ENCODE measurements at places on chromosomes 1 and 21.

- no peak for DNase-seq
Observed at GRCh38 chr1:82153272-82153629, 352.5 kb downstream of the ADGRL2 start.

- DNase-seq = no peak
Observed at GRCh38 chr1:202056644-202057334, 46.4 kb downstream of the ELF3 start.

GRCh38 chr21:38293113-38293512 is 36.3 kb downstream of the KCNJ15 start:
- no peak for DNase-seq

DNA sequence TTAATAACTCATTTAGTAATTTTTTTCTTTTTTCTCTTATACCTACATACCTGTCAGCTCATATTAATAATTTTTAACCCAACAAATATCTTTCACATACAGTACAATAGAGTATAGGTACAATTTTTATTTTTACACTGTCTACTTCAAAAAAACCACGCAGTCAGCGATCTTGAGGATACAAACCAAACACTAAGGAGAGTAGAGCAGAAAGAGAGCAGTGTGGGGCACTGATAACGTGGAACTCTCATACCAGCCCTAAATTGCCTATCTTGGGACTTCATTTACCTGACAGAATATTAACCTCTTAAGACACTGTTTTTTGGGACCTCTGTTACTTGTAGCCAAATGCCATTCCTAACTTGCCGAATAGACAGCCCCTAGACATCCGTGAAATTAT is 5.5 kb downstream of the TRMT1L start:
- no peak for DNase-seq

GRCh38 chr1:245953876-245954660 is 553.0 kb downstream of the SMYD3 start:
- no peak for DNase-seq

GRCh38 chr1:154820646-154821045 is 49.4 kb downstream of the KCNN3 start:
- no peak for DNase-seq

DNA sequence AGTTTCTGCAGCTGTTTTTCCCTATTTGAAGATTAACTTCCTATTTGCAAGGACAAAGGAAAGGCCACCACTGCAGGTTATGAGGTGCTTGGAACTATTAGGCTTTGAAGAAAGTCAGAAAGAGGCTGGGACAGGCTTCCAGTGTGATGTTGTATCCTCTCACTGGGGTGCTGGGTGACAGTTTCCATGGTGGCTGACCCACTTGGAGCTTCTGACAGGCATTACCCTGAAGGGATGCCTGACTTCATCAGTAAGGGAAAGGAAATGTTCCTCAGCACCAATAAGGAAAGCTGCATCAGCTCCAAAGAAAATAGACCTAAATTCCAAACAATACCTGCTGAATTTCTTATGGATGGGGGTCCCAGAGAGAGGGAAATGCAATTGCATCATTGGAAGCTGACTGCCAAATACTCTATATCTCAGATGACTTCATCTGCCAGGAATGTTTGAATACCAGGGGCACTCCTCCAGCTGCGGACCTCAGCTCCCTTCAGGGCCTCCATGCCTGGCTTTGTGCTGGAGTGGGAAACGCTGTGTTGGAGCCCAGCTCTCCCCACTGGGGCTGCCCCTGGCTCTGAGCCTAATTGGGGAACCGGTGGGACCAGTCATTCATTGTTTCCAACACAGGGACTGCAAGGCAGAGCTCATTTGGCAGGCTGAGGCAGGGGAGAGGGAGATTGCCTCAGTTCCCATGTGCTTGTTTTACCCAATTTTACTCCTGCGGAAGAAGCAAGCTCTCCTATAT is 76.6 kb downstream of the RGL1 start:
- no peak for DNase-seq
